ENCODE measurements at places on chromosomes 12 and 14. TPM values are rescaled to one million over a fixed set of nuclear protein-coding genes. Genes with fewer than 3 reads are reported as not detected.

- DNase-seq: no peak
Observed at GRCh38 chr12:77932216-77932615, 101.5 kb downstream of the NAV3 start.

The SLC22A17 gene
- total RNA-seq: 42.7 TPM

DNA sequence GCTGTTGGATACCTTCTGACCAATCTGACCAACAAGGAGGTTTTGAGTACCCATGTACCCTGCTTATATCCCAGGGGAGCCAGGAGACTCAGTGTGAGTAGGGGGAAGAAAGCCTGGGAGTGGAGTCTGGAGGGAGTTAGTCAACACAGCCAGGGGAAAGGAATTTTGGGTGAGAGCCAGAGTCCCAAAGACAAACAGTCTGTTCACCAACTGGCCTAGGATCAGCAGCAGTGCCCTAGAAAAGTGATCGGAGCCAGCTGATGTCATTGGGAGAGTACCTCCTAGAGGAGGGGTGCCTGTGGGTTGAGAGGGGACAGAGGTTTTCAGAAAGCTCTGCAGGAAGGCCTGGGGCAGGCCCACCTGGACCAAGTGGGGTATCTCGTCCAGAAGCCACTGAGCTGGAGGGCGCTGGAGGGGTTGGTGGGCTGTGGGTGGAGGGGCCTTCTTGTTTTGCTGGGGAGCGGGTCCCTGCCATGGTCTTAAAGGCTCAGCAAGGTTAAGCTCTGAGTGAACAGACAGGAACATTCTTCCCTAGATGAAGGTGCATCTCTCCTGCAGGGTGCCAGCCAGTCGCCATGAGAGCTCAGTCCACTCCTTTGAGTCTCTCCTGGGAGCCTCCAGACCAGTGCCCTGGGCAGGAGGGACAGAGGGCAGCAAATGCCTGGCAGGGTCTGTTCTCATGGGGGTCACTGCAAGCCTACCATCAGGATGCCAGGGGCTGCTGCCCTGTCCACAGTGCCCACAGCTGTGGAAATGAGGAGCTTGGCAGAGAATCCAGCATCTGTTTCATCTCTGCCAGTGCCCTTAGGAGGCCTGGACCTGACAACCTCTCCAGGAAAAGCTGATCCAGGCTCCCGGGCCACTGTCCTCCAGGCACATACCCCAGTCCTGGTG lies 63.6 kb downstream of the CHGA start:
- DNase-seq: no peak

DNA sequence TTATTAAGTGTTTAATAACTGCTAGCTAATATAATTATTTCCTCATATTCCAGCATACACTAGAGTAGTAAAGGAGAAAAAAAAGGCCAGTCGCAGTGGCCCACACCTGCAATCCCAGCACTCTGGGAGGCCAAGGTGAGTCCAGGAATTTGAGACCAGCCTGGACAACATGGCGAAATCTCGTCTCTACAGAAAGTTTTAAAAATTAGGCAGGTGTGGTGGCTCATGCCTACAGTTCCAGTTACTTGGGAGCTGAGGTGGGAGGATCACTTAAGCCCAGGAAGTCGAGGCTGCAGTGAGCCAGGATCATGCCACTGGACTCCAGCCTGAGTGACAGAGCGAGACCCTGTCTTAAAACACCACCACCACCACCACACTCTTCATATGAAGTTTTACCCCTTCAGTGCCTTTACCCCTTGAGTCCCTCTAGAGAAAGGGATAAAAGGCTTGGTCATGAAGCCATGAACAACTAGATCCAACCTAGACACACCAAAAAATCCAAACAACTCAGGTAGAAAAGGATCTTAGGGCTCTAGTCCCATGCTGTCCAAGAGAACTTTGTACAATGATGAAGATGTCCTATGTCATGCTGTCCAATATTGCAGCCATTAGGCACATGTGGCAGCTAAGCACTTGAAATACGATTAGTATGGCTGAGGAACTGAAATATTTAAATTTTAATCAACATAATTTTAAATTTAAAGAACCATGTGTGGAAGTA lies 29.6 kb downstream of the ATXN2 start:
- DNase-seq: no peak

- DNase-seq: no peak
Observed at GRCh38 chr12:124651516-124652273, 84.3 kb upstream of the NCOR2 start.

- no peak for DNase-seq
Observed at GRCh38 chr12:2173971-2174370, 121.2 kb downstream of the CACNA1C start.

The PIANP gene
- total RNA-seq: 3.9 TPM

GRCh38 chr12:23277831-23278230 lies 652.9 kb downstream of the ETNK1 start:
- no peak for DNase-seq

The TAS2R9 gene
- not detected for total RNA-seq

The RASSF9 gene
- 0.16 TPM for total RNA-seq

DNA sequence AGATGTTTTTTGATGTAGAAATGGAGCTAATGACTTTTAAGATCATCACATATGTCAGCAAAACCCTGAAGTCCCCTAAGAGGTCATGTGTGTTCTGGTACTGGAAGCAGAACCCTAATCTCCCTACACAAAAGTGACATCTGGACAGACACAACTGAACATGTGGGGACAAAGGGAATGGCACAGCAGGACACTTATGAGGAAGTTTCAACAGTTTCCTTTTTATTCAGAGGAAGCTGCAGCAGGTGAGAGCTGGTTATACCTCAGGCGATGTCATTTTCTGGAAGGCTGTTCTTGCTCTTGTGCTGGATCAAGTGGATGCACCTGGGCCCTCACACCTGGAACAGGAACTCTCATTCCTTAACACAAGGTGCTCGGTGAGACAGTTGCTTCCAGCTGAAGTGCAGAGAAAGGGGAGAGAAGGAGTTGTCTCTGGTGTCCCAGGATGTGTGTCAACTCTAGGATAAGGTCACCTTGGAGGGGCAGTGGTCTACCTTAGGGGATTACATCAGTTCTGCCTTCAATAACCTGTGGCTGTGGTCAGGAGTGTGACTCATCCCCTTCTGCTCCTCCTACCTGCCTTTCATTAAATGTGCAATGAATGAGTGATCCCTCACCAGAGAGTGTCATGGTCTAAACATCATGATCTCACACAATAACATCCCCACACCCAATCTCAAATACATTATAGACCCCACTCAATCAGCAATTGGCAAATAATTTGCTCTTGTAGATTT lies 463.4 kb downstream of the TMEM121 start:
- no peak for DNase-seq

DNA sequence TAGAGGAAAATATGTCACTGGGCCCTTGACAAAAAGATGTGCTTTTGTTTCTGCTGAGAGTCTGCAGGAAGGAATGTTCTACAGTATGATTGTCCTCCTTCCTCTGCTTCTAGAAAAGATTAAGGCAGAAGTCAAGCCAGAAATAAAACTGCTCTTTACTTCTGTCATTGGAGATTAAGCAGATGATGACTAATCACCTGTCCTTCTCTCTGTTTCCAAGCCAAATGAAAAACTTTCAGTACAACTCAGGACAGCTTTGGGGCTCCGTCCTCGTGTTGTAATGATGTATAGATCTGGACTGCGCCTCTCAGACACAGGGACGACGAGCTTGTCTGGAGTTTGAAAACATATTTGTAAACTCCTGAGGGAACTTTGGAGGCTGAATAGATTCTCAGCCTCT lies 159.3 kb downstream of the DYRK2 start:
- DNase-seq: no peak

- DNase-seq: no peak
Observed at GRCh38 chr14:49972823-49973222, 79.9 kb downstream of the ARF6 start.

DNA sequence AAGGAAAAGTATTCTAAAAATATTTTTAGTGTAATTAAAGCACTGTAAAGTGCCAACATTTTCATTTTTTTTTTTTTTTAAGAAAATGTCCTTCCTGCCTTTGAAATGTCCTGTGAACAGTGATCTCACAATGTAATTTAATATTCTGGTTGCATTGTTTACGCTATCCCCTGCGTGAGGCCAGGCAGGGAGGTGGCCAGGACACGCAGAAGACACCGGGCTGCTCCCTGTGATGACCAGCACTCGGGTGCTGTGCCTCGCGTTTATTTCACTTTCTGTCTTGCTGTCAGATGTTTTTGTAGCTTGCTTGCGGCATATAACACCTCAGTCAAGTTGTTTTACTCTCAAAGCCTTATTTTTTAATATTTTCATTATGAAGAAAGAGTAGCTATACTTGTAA lies 18.5 kb downstream of the PIWIL1 start:
- DNase-seq: no peak

The GPRC5A gene
- 25.7 TPM for total RNA-seq

DNA sequence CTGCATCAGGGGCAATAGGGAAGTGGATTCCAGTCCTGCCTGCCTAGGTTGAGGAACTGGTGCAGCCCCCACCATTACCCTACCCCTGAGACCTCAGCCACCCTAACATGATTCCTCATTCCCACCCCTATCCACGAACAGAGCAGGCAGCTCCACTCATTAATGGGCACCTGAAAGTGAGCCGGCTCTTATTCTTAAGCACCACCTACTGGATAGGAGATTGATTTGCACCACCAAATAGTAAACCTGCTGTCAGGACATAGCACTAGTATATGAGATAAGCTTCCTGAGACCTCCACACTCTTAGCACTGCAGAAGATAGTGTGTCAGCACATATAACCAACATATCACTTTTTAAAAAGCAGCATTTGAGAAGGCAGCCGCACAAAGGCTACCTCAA lies 573.2 kb downstream of the SOX5 start:
- no peak for DNase-seq

DNA sequence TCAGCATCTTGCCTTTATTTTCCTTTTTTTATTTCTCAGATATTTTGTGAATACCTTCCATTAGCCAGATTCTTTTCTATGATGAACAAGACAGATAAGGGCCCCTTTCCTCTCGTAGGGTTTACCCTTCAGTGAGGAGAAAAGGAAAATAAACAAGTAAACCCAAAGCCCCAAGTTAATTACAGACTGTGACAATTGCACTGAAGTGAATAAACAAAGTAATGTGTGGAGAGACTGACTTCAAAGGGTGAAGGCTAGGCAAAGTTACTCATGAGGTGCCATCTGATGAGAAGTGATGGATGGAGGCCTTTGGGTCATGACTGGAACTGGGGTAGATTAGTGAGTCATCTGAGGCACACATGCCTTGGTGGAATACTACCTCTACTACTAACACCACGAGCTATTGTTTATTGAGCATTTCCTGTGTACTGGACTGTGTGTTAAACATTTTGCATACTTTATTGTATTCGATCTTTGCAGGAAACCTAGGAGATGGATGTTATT lies 143.4 kb upstream of the PRICKLE1 start:
- no peak for DNase-seq

The MAP1LC3B2 gene
- 2.1 TPM for total RNA-seq

DNA sequence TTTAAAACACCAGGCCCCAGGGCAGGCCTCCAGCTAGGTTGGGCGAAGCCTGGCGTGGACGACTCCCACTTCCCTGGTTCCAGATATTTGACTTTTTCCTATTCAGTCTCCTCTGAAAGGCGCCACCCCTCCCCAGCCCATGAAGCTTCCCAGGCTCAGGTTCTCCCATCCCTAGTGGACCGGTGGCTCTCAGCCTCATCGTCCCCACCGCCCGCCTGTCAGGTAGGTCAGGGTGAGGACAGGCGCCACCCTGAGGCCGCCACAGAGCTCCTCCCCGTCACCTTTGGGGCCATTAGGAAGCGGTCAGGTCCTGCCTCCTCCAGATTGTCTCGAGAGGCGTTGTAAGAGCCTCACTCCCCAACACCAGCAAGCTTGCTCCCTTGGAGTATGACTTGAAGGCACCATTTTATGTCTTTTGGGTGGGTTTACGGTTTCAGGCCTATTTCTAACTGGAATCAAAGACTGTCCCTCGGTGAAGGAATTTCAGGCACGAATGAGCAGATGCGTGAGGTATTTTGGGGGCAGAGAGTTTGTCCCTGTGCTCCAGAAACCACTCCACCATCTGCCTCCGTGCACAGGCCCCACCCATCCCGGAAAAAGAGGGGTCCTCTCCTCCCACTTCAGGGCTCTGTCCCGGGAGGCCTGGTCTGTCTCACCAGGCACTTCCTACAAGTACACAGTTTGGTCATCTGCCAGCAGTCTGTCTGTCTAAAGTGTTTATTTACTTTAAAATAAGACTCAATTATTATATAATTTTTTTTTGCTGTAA lies 55.6 kb downstream of the TSPAN9 start:
- no peak for DNase-seq

The TAS2R14 gene
- 2.7 TPM for total RNA-seq

DNA sequence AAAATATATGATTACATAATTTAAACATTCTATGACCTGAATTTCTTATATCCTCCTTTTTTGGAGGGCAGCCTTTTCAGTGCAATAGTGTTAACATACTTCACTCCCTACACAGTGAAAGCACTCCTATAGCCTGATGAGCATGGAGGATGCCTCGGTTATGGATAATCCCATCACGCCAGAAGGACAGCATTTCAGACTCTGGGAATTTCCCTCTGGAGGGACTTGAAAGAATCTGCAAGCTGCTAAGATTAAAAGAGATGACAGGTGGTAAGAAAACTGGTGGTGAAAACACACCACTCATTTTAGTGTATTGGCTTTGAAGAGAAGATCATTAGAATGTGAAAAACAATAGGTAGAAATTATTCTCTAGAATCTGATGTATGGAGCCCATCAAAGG lies 99.3 kb upstream of the LMNTD1 start:
- DNase-seq: no peak

The POLE gene
- total RNA-seq: 72.5 TPM

DNA sequence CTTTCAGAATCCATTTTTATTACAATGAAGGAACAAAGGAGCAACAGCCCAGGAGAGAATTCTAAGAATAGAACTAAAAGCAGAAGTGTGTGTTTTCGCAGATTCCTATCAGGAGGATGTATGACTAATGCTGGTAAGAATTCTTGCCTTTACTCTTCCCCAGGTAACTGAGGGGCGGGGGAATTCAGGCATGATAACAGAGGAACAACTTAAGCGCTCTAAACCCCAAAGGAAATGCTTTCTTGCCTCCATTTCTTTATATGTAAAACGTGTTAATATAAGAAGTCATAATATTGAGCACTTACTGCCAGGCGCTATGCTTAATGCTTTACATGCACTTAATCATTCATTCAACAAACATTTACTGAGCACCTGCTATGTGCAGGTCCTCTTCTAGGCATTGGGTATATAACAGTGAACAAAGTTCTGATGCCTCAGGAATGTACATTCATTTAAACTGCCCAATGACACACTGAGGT lies 4.5 kb downstream of the HCAR1 start:
- DNase-seq: no peak

DNA sequence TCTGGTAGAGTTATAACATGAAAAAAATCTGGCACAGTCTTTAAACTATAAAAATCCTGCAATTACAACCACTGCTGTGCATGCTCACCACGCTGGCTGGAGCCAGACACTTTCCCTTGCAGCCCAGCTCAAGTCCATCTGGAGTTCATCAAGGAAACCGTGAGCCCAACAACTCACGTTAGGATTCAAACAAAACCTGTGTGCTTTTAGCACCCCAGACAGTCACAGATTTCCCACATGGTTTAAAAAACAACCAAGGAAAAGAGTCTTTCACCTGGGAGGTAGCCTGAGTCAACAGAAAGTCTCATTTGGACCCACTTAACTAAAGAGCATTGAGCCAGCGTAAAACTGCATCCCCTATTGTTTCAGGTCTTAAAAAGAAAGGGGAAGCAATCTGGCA lies 4.7 kb downstream of the LRIG3 start:
- DNase-seq: no peak

- no peak for DNase-seq
Observed at GRCh38 chr14:76329951-76330350, 46.0 kb upstream of the ESRRB start.

GRCh38 chr12:65263777-65264176 lies 14.7 kb upstream of the MSRB3 start:
- DNase-seq: no peak

The PRB2 gene
- not detected for total RNA-seq

Measured in osteocyte (in vitro differentiated cells).